H1 (cell line): ENCODE measurements at places on chromosomes 13 and 19. TPM values are rescaled to one million over a fixed set of nuclear protein-coding genes. Genes with fewer than 3 reads are reported as not detected.

GRCh38 chr13:91241221-91241933 lies 106.1 kb upstream of the MIR17HG start:
- no peak overlapping the region for H3K4me3 ChIP-seq
- H3K4me1 ChIP-seq, result no peaks in the 10 kb centered on the region

- no peak for DNase-seq
- no peak overlapping the region for H3K27ac ChIP-seq
- no peaks in the 10 kb centered on the region for H3K27me3 ChIP-seq
- H3K36me3 ChIP-seq, result no peaks in the 10 kb centered on the region
- H3K4me1 ChIP-seq, result no peaks in the 10 kb centered on the region
Observed at GRCh38 chr13:48055712-48056111, 18.2 kb downstream of the NUDT15 start.

DNA sequence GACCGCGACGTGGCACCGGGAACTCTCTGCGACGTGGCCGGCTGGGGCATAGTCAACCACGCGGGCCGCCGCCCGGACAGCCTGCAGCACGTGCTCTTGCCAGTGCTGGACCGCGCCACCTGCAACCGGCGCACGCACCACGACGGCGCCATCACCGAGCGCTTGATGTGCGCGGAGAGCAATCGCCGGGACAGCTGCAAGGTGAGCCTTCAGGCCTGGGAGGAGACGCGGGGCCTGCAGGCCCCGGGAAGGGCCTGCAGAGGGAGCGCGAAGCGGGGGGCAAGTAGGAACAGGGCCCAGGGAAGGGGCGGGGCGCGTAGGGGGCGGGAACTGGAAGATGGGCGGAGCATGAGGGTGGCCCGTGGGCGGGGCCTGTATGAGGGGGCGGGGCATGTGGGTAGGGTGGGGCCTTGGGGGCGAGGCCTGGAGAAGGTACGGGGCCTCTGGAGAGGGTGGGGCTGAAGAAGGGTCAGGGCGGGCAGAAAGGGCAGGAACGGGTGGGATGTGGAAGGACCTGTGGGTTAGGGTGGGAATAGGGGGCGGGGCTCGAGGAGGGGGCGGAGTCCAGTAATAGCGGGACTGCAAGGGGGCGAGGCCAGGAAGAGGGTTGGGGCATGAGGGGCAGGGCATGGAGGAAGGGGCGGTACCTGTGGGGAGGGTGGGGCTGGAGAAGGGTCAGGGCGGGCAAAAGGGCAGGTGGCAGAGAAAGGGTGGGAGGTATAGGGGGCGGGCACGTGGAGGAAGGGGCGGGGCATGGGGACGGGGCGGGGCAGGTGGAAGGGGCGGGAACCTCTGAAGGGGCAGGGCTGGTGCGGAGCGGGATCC lies 2.5 kb downstream of the CFD start:
- peaks cover 4% of the 10 kb centered on the region for H3K4me1 ChIP-seq
- no peak overlapping the region for H3K27ac ChIP-seq
- peak overlapping the region; percentile 59 for H3K4me3 ChIP-seq
- H3K27me3 ChIP-seq, result peaks cover 25% of the 10 kb centered on the region
- DNase-seq, result peak; percentile 96

DNA sequence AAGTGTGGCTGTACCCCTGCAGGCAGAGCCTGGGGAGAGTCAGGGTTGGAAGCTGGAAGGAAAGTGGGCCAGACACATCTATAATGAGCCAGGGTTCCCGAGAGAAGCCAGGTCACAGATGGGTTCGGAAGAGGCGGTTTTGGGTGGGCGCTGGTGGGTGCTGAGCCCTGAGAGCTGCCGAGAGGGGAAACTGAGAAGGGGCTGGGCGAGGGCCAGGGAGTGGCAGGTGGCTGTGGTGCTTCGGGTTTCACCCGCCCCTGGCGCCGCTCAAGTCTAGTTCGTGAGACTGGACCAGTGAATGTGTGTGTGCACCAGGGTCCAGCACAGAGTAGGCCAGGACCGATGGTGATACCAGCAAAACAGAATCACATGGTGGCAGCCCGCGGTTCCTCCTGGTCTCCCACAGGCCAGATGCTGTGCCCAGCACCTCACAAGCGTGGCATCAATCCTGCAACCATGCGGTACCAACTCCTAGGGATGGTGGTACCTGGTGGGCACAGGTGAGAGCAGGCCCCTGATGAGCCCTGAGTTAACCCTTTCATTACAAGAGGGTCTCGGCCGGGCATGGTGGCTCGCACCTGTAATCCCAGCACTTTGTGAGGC lies 1.8 kb upstream of the LRRC4B start:
- H3K4me1 ChIP-seq, result peaks cover 16% of the 10 kb centered on the region
- peaks cover 30% of the 10 kb centered on the region for H3K27me3 ChIP-seq
- no peaks in the 10 kb centered on the region for H3K36me3 ChIP-seq
- H3K4me3 ChIP-seq, result no peak overlapping the region
- H3K27ac ChIP-seq, result no peak overlapping the region
- no peak for DNase-seq

- H3K4me1 ChIP-seq, result no peaks in the 10 kb centered on the region
- DNase-seq, result no peak
- H3K27ac ChIP-seq, result no peak overlapping the region
Observed at GRCh38 chr13:92590503-92590908, 636.1 kb upstream of the GPC6 start.

DNA sequence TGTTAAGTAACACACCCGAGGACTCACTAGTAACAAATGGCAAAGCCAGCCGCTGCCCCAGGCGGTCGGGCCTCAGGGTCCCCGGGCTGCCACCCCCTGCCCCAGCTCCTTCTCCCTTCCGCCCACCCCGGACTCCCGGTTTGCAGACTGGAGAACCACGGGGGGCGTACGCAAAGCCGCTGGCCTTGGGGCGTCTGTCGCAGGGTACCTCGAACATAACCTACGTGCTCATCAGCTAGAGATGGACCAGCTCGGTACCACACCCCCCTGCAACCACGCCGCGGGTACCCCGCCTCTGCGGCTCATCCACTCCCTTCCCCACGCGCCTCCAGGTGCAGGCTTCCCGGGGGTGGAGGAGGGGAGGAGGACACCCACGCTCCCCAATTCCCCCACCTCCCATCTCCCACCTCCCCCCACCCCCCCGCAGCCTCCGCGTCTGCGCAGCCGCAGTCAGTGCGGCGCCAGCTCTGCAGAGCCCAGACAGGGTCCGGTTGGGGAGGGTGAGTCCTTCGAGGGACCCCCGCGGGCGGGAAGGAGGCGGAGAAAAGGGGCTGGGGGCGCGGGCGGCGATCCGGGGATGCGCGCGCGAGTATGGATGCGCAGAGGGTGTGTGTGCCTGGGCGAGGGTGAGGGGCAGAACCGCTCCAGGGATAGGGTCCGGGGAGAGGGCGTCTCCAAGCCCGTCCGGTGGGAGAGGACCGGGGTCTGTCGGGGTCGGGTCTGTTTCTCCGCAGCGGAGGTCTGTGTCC lies at the start of gene SMIM17:
Gene SMIM17, plus strand, starts transcription at position 449 of the 749 bp plus-strand sequence. CDS start 2,509 bp downstream, outside the sequence.
- H3K4me3 ChIP-seq, result no peak within 1 kb of the TSS
- H3K27ac ChIP-seq, result no peak within 1 kb of the TSS
- DNase-seq, result no peak
- no peaks in the 10 kb centered on the region for H3K4me1 ChIP-seq
- no peaks in the 10 kb centered on the region for H3K36me3 ChIP-seq

- no peak overlapping the region for H3K4me3 ChIP-seq
- H3K27me3 ChIP-seq, result no peaks in the 10 kb centered on the region
- H3K27ac ChIP-seq, result no peak overlapping the region
- peaks cover 5% of the 10 kb centered on the region; the same call in 1 of the 2 replicates for H3K4me1 ChIP-seq
- DNase-seq, result no peak
- no peaks in the 10 kb centered on the region for H3K36me3 ChIP-seq
Observed at GRCh38 chr19:10968527-10969135, 7.8 kb downstream of the SMARCA4 start.

DNA sequence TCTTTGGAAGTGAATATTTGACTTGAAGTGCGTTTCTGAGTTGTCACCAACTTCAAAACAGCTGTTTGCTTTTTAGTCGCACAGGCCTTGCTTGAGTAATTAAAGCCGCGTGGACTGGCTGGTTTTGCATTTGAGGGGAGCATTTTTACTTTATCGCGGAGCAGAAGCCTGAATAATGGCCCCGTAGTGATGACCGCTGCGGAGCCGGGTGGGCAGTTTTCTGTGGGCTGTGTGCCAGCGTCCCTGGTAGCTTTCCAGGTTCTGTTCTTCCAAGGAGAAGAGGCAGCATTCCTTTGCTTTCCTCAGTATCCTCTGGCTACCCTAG lies 1.1 kb downstream of the NAA16 start:
- peaks cover 7% of the 10 kb centered on the region; the same call in 1 of the 2 replicates for H3K4me1 ChIP-seq
- DNase-seq, result no peak
- no peaks in the 10 kb centered on the region for H3K36me3 ChIP-seq
- H3K27me3 ChIP-seq, result no peaks in the 10 kb centered on the region
- H3K27ac ChIP-seq, result peak overlapping the region; percentile 93; the same call in 1 of the 2 replicates

- peaks cover 11% of the 10 kb centered on the region for H3K36me3 ChIP-seq
- no peak within 1 kb of the TSS for H3K27ac ChIP-seq
- DNase-seq, result no peak
- no peak within 1 kb of the TSS for H3K4me3 ChIP-seq
- H3K27me3 ChIP-seq, result no peaks in the 10 kb centered on the region
- peaks cover 2% of the 10 kb centered on the region; the same call in 1 of the 2 replicates for H3K4me1 ChIP-seq
Observed at GRCh38 chr19:19528721-19529490, at the start of gene YJEFN3. Gene YJEFN3 (plus strand): TSS chr19:19528911. CDS start chr19:19528933, 22 bp downstream.

GRCh38 chr19:48859711-48860572 lies 8.5 kb downstream of the PLEKHA4 start:
- H3K4me1 ChIP-seq, result peaks cover 6% of the 10 kb centered on the region; the same call in 1 of the 2 replicates
- no peaks in the 10 kb centered on the region for H3K27me3 ChIP-seq
- DNase-seq, result peak; percentile 63
- no peak overlapping the region for H3K27ac ChIP-seq
- no peak overlapping the region for H3K4me3 ChIP-seq
- no peaks in the 10 kb centered on the region; the same call in 1 of the 2 replicates for H3K36me3 ChIP-seq

DNA sequence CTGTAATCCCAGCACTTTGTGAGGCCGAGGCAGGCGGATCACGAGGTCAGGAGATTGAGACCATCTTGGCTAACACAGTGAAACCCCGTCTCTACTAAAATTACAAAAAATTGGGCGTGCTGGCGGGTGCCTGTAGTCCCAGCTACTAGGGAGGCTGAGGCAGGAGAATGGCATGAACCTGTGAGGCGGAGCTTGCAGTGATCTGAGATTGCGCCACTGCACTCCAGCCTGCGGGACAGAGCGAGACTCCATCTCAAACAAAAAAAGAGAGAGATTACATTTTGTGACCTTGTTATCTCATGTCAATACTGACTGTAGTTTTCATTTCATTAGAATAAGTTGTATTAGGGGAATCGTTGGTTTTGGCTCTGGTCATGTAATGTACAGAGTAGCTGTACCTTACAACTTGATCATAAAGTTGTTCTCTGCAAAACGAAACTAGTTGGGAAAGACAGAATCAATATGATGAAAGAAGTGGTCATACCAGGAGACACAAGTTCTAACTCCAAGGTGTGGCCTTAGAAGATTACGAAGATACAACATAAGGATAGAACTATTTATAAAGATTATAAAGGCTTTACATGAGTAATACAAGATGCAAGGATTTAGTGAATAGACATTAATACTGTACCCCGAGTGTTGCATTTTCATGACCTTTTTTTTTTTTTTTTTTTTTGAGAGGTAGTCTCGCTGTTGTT lies 15.3 kb downstream of the TMEM38A start:
- H3K36me3 ChIP-seq, result peaks cover 10% of the 10 kb centered on the region; the same call in 1 of the 2 replicates
- no peak for DNase-seq

DNA sequence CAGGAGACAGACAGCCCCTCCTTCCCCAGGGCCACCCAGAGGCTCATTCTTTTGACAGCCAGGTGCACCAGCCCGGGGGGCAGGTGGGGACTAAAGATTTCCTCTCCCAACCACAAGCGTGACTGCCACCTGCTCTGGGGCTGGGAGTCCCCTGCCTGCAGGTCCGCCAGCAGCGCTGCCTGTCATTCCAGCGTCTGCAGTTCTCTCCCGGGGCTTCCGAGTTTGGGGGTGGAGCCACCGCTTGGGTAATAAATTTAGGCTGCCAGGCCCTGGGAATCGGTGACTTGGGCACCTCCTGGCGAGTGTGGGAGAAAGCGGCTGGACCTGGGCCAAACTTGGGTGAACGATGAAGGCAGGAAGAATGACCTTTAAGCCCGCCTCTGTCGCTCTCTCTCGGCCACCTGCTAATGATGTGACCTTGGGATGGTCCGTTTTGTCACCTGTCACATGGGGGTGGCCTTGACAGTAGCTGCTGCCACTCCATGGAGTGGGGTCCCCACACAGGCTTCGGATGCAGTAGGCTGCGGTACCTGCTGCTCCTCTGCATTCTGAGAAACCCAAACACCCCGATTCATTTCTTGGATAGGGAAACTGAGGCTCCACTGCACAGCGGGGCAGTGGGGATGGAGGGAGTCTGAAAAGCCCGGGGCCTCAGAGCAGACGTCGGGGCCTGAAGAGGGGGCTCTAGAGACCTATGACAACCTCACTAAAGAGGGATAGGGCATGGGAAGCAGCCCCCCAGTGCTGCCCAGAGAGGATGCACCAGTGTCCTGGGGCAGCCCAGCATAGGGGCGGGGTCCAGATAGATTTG lies 12.8 kb downstream of the FUT6 start:
- H3K36me3 ChIP-seq, result no peaks in the 10 kb centered on the region
- H3K4me1 ChIP-seq, result peaks cover 5% of the 10 kb centered on the region
- no peak overlapping the region for H3K4me3 ChIP-seq
- H3K27me3 ChIP-seq, result no peaks in the 10 kb centered on the region
- DNase-seq, result no peak
- H3K27ac ChIP-seq, result no peak overlapping the region

DNA sequence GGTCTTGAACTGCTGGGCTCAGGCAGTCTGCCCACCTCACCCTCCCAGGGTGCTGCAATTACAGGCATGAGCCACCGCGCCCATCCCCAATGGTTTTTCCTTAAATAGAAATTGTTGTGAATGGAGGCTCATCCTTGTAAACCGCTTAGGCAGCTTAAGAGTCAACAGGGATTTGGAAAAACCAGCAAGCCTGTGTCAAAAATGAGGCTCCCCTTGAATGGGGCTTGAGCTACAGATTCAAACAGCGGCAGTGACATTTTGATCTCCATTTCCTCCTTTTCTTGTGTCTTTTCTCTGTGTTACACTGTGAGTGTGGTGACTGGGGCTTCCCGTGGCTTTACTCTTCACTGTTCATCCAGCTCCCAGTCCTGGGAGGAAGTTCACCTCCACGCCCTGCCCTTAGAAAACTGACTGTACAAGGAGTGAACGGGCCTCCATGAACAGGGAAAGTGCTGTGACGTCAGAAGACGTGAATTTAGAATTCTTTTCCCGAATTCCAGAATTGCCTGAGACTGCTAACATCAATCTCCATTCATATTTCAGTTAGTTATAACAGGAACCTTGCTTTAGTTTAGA lies 15.3 kb upstream of the RAB8A start:
- no peak for DNase-seq
- no peaks in the 10 kb centered on the region for H3K4me1 ChIP-seq

Gene RAD23A
- total RNA-seq, result 73.3 and 76.1 TPM in 2 replicates

Gene CEACAM18
- total RNA-seq, result not detected in 2 replicates

Gene CRB3
- total RNA-seq, result 21.1 and 24.6 TPM in 2 replicates

Gene ZNF835
- 1.8 and 2.2 TPM in 2 replicates for total RNA-seq

Gene ATXN8OS
- total RNA-seq, result not detected in 2 replicates

Gene B3GNT3
- total RNA-seq, result 1.5 and 1.8 TPM in 2 replicates

Gene FUZ
- total RNA-seq, result 33.9 and 34.1 TPM in 2 replicates

Gene C13orf46
- total RNA-seq, result 0.21 and 0.28 TPM in 2 replicates

Gene IGFL2
- total RNA-seq, result not detected in 2 replicates

Gene ZNF492
- not detected in 2 replicates for total RNA-seq

Gene CDC34
- 129 and 133 TPM in 2 replicates for total RNA-seq
